Stimulated activated CD8-positive, alpha-beta memory T cell treated with anti-CD3 and anti-CD28 coated beads, Interleukin-7, amount 100 ng/mL, for 1 hour (primary cell): ENCODE measurements at places on chromosomes 7 and 10.

DNA sequence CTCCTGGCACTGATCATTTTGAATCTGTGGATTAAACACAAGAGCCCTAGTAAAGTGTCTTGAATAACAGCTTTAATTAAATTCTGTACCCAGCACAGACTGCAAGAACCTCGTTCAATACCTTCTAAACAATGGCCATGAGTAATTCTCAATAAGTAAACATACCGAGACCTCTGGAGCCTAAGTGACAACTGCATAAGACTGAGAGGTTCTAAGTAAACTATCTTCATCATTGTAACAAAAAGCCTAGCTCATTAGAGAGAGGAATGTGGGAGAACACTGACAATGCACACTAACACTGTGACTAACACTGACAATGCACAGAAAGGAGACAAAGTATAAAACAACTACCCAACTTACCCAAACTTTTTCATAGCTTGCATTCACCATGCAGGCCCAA lies 117.4 kb downstream of the ELAPOR2 start:
- no peak for DNase-seq

DNA sequence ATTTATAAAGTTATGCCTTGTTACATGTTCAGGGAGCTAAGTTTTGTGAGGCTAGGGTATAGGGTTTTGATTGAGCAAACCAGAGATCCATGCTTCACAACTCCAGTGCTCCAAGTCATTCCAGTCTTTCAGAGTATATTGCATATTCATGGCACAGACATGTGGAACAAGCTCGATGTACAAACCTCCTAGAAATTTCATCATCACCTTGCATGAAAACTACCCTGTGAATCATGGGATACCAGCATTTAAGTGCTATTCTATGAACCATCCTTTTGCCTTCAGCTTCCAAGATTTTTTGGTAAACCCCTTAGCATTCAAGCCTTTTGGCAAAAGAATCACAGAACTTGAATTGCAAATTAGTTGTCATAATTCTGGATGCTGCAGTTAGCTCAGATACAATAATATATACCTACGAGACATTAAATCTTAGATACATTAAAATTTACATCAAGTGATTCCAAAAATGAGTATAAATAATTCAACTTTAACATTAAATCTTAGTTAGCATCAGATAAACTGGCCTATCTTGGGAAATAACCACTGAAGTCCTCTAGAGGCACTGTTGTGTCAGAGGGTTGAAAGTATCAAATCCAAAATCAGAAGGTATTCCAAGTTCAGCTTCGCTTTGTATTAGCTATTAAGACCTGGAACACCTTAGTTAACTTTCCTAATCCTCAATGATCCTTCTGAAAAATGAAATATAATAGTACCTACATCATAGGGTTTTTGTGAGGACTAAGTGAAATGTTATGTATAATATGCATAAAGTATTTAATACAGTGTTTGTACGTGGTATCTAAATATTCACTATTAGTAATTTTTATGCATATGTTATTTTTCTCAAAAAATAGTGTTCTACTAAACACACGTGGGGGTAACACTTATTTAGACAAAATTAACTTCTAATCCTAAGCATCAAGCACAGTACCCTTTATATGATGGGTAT lies 55.5 kb upstream of the CABCOCO1 start:
- no peak for DNase-seq

DNA sequence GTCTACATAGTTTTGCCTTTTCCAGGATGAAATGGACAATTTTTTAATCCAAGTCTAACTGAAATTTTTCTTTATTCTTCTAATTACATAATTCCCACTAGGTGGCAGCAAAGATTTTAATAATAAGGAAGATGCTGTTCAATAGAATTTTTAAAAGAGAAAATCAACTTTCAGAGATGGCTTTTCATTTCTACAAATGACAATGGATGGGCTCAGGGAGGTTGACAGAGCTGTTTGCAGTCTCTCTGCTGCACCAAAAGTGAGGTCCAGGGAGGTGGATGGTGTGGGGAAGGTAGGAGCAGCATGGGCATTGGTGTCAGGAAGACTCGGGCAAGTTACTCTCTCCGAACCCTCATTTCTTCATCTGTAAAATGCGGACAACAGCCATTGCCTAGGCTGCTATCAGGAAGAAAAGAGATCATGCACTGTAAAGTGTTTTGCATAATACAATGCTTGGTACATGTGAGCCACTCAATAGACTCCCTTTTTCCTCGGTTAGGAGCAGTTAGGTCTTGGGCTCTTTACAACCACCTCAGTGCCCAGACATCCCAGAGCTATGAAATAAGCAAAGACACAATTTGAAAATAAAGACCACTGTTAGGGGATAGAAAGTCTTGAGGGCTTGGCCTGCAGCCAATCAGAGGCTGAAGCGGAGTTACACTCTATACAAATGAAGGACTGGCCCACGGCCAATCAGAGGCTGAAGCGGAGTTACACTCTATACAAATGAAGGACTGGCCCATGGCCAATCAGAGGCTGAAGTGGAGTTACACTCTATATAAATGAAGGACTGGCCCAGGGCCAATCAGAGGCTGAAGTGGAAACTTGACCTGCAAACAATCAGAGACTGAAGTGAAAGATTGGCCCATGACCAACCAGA lies 107.1 kb downstream of the ABLIM1 start:
- no peak for DNase-seq

GRCh38 chr10:102196893-102197292 lies 29.2 kb upstream of the ELOVL3 start:
- DNase-seq = no peak

GRCh38 chr10:26481914-26482550 lies 43.9 kb downstream of the APBB1IP start:
- DNase-seq = no peak

- DNase-seq = no peak
Measured at GRCh38 chr7:157895520-157896375, 558.9 kb downstream of the DNAJB6 start.

GRCh38 chr7:148975896-148976295 lies 52.4 kb downstream of the PDIA4 start:
- DNase-seq = no peak

DNA sequence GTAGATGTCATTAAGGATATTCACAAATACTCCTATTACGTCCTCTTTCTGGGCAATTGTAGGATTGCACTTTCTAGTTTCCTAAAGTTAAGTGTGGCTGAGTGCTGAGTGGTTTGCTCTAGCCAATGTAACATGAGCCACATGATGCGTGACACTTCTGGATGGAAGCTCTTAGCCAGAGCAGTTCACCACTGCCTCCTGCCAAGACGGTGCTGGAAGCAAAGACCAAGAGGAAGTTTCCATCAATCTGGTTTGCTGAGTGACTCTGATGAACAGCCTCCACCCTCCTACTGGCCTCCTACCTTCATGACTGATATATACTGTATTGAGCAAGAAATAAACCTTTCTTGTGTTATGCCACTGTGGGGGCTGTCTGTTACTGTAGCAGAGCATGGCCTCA lies 318.1 kb downstream of the KCNMA1 start:
- no peak for DNase-seq

GRCh38 chr7:95433952-95434556 lies 774 bp downstream of the PON2 start:
- no peak for DNase-seq
